ENCODE measurements at places on chromosomes 16 and 17. TPM values are rescaled to one million over a fixed set of nuclear protein-coding genes. Genes with fewer than 3 reads are reported as not detected.

SLC16A11 gene
- total RNA-seq, result 0.37 TPM

GRCh38 chr16:70395345-70395901, 43.5 kb downstream of the ST3GAL2 start:
- no peak overlapping the region for H3K4me3 ChIP-seq
- peaks cover 13% of the 10 kb centered on the region for H3K36me3 ChIP-seq
- no peaks in the 10 kb centered on the region for H3K4me1 ChIP-seq
- DNase-seq, result peak; percentile 50
- H3K27me3 ChIP-seq, result no peaks in the 10 kb centered on the region

ADORA2B gene
- 4.2 TPM for total RNA-seq

WNT3 gene
- total RNA-seq, result not detected
